ENCODE measurements at places on chromosomes 6 and 20.

DNA sequence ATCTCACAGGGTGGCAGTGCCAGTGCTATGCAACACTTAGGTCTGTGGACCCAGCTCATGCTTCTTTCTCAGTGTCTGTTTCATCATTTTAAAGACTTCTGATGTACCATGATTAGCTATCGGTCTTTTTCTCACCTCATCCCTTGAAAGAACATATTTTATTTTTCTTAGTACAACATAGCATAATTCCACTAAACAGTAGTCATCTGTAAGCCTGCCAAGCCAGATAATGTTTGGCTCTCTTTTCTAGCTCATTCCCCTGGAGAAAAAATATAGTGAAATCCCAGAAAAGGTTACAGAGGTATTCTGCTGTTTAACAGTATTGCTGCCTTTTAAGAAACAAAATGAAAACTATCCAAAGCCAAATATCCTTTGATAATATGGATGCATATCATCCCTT, 177.0 kb upstream of the MMS22L start:
- no peak for DNase-seq

- DNase-seq = peak; percentile 90
Measured at GRCh38 chr6:42783177-42783875, 1.5 kb downstream of the BICRAL start.

DNA sequence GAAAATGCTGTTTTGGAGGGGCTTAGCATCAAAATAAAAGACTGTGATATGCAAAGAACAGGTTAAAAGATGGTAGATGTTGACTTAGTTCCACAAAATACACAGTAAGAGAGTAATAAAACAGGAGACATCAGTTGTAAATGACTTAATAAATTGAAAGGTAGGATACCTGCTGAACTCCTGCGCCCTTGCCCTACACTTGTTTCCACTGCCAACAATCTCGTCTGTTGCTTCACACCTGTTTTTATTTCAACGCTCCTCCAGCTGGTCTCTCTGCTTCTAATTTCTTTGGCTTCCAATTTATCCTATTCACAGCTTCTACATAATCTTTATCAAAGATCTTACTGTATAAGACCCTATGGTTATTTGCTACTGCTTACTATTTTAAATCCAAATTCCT, 115.9 kb upstream of the BEND3 start:
- no peak for DNase-seq

DNA sequence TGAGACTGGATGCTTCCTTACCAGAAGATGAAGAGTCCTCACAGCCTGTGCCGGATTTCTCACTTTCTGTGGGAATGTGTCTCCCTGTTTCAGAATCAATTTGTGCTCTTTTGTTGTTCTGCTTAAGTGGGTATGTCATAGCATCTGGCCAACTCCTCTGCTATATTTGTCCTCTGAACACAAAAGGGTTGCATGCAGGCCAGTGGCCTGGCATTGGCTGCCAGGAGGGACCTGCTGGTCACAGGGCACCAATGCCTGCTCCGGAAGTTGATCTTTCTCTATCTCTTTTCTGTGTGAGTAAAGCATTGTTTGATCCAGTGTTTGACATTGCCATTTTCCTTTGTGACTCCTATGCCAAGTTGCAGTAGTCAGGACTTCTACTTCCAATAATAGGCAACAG, 47.8 kb downstream of the JARID2 start:
- DNase-seq = no peak

- no peak for DNase-seq
Measured at GRCh38 chr20:47791084-47791599, 5.9 kb upstream of the SULF2 start.

DNA sequence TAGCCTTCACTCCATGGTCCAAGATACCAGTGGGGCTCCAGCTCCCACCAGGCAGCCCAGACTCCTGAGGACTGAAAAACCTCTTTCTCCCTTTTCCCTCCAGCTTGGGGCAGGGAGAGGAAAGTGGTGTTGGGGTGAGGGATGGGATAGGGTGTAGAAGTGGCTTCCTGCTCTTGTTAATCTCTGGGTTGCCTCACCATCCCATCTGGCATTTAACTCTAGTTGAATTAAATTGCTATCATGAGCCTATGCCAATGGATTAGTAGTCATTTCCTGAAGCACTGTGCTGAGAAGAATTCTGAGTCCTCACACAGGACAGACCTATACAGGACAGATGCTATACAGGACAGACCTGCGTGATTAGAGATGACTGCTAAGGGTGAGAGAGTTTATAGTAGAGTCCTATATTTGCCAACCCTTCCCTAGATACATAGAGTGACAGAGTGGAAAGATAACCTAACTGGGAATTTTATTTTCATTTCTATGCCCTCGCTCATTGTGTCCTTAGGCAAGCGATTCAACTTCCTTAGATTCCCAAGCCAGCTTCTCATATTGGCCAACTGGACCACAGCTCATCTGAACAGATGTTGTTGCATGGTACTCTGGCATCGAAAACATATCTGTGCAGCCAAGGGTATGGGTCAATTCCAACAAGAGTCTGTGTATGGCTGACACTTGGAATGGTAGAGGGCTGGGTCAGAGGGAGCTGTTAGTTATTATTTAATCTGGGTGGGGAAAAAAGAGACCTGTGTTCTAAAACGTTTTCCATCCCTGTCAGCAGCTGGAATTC, 42.8 kb downstream of the MCHR2 start:
- DNase-seq = no peak

DNA sequence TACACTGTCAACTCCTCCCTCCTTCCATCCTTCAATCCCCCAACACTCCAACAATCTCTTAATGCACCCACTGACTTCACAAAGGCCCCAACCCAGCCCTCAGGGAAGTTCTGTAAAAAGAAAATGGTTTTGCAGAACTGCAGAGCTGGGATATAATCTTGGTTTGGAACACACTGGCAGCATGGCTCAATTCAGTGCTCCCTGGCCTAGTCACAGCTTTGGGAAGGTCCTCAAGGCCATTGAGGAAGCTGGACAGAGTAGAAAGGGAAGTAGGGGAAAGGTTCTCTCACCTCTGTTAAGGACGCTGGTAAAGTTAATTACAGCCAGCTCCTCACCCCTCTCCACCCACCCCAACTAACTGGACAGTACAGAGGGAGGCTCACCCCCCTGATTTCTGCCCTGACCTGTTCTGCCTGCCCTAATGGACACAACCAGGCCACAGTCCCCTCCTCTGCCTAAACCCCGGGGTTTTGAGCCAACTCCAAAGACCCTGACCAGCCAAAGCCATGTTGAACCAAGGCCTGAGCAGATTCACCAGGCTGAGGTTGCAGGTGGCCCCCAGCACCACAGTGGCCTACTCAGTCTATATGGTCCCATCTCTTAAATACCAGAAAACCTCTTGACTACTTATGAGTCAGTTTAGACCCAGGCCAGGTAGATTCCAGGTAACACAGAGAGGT, 49.2 kb downstream of the MAFB start:
- DNase-seq = no peak

DNA sequence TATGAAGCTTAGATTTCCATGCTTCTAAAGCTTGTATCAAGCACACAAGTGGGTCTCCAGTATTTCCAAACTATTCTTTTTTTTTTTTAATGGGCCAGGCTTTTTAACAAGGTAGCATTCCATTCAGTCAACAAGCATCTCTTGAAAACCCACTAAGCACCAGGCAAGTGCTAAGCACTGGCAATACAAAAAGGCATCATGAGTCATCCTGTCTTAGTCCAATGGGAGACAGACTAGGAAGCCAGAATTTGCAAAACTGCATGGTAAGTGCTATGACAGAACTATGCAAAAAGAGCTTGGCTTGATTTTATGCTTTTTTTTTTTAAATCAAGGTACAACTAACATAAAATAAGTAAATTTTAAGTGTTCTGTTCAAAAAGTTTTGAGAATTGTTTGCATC, 109.3 kb upstream of the DST start:
- no peak for DNase-seq

- no peak for DNase-seq
Measured at GRCh38 chr6:155143029-155143577, 120.7 kb upstream of the CLDN20 start.

DNA sequence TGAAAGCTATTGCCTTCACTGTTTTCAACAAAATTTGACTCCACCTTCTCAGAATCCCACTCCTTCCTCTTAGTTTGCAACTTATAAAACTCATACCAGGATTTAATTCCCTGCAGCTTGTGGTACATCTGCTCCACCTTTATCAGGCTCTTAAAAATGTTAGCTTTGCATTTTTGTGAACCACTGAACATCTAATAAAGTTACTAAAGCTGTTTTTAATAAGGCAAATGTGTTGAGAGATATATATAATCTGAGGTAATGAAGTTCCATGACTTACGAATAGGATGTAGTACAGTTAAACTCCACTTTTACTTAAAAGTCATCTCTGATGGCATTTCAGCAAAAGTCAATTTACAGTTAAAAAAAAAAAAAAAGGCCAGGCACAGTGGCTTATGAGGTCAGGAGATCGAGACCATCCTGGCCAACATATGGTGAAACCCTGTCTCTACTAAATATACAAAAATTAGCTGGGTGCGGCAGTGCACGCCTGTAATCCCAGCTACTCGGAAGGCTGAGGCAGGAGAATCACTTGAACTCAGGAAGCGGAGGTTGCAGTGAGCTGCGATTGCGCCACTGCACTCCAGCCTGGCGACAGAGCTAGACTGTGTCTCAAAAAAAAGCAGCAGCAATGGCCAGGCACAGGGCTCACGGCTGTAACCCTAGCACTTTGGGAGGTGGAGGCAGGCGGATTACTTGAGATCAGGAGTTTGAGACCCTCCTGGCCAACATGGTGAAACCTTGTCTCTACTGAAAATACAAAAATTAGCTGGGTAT, 106.2 kb downstream of the KIF13A start:
- no peak for DNase-seq

GRCh38 chr6:2663123-2663522, 87.6 kb downstream of the MYLK4 start:
- no peak for DNase-seq

- no peak for DNase-seq
Measured at GRCh38 chr20:13420625-13421024, 199.6 kb downstream of the ISM1 start.

GRCh38 chr6:34560366-34561226, 4.5 kb upstream of the SPDEF start:
- DNase-seq = no peak

GRCh38 chr20:21214431-21214830, 88.5 kb downstream of the KIZ start:
- DNase-seq = no peak

DNA sequence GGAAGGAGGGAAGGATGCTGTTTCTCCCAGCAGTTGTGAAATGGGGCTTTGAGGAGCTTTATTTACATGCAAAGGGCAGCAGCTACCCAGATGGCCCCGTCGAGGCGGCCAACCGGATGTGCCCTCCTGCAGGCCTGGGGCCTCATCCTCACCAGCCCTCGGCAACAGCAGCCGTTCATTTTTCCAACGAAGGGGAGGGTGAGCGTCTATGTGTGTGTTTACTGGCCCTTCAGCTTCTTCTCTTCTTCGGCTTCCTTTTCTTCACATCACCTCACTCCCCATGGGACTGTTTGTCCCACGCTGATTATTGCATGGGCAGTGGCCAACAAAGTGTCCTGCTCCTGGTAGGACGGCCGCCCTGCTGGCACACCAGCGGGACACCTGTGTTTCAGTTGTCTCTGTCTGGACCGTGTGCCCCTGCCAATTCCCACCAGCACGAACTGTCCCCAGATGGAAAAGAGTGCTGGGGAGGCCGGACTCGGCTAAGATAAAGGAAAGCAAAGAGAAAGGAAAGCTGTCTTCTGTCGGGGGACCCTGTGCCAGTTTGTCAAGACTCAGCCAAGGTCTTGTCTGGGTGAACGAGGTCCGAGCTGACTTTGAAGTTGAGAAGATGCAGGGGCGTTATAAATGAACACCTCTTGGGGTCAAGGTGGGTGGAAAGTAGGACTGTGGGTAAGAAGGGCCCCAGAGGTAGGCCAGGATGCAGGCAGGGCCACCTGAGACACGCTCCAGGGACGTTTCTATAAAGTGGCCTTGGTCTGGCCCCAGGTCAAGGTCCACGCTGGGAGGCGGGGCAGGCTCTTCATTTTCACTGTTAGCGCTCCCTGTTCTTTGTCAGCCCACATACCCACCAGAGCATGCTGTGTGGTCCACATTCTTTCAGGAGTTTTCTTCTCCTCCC, 57.0 kb downstream of the FAM50B start:
- no peak for DNase-seq

DNA sequence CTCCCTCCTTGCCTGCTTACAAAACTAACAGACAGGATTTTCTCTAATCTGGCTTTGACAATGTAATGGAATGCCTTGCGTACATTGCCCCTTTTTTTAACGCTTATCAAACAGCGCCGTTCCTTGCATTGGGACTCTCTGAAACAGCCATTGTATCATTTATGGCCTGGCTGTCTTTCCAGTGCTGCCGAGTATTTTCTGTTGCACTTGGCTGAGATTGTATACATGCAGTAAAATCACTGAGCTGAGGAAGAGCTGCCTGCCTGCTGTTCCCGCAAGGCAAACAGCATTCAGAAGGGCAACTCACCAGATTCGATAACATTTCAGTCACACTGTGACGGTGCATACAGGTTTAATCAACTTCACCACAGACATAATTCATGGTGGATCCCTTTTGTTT, 106.0 kb downstream of the SH3BGRL2 start:
- no peak for DNase-seq

DNA sequence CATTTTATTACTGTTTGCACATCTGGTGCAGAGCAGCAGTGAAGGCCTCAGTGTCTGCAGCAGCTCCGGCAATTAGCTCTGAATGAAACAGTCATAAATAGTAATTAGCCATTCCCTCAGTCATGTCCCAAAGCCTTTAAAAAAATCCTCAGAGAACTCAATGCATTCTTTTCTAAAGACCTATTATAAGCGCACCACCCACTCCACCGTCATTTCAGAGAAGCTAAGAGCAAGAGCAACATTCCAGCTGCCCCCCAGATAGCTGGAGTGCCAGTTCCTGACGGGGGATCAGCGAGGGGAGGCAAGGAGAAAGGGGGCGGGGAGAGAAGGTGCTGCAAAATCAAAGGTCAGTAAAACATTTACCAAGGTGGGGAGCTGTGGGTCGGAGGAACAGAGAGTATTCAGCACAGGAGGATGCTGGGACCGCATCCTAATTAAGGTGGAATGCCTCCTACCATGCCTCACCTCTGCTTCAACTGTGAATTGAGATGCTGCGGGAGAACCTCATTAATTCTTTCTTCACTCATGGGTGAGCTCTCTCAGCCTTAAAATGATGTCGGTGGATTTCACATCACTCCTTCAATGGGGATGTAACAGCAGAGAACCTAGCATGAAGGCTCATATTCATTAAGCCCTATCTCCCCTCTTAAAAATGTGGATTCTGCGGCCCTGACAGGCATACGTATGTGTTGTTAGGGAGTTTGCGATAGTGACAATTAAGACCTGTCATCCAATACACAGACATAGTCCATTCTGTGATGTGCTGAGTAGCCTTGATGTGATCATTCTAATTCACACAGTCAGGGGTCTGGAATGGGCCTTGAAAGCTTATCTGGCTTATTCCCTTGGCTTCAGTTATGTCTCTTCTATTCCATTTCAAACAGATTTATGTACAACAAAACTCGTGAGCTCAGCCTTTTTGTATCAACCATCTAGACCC, 469.5 kb upstream of the NRSN1 start:
- DNase-seq = no peak

GRCh38 chr6:38453861-38454260, 185.9 kb downstream of the BTBD9 start:
- no peak for DNase-seq

GRCh38 chr6:44558024-44558831, 170.7 kb downstream of the CDC5L start:
- no peak for DNase-seq

GRCh38 chr6:135833771-135834170, 17.7 kb upstream of the PDE7B start:
- DNase-seq = no peak

GRCh38 chr20:57621421-57622200, 1.4 kb upstream of the ZBP1 start:
- DNase-seq = no peak

All from amygdala (tissue), 56 donors.